Central memory CD8-positive, alpha-beta T cell (primary cell): ENCODE measurements at places on chromosomes 5 and 9.

DNA sequence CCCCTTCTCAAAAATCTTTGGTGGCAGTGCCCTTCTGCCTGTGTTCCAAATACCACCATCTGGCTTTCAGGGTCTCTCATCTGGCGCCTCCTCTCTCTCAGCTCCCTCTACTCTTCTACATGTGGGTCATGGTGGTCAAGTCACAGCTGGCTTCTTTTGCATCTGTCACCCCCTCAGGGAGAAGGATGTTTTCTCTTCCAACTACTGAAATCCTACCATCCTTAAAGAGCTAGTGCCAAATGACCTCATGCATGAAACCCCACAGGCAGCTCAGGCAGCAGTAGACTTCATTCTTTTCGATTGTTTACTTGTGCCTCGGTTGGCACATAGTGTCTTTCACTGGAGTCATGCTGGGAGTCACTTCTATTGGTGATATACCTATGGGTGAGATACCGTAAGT lies 219.2 kb downstream of the DCP2 start:
- no peak for DNase-seq

DNA sequence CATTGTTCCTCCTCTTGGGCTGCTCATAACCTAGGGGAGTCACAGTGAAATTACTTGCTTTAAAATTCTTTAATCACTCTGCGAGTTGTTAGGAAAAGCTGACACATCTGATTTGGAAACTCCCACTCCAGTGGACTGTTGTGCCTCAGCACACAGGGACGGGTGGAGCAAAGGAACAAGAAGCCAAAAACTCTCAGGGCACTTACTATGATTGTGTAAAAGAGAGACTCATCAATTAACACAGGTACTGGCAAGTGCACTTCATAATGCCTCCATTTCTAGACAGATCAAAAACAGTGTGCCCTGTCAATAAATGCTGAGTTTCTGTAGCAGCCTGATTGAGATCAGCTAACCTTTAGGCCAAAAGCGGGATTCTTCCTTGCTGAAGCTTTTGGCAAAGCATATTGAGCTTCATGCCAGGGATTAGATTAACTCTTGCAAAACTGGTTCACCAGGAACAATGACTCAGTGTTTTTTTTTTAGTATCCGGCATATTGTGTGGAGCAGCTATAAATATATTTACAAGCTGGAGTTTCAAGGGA lies 55.9 kb downstream of the TMC1 start:
- DNase-seq: no peak

DNA sequence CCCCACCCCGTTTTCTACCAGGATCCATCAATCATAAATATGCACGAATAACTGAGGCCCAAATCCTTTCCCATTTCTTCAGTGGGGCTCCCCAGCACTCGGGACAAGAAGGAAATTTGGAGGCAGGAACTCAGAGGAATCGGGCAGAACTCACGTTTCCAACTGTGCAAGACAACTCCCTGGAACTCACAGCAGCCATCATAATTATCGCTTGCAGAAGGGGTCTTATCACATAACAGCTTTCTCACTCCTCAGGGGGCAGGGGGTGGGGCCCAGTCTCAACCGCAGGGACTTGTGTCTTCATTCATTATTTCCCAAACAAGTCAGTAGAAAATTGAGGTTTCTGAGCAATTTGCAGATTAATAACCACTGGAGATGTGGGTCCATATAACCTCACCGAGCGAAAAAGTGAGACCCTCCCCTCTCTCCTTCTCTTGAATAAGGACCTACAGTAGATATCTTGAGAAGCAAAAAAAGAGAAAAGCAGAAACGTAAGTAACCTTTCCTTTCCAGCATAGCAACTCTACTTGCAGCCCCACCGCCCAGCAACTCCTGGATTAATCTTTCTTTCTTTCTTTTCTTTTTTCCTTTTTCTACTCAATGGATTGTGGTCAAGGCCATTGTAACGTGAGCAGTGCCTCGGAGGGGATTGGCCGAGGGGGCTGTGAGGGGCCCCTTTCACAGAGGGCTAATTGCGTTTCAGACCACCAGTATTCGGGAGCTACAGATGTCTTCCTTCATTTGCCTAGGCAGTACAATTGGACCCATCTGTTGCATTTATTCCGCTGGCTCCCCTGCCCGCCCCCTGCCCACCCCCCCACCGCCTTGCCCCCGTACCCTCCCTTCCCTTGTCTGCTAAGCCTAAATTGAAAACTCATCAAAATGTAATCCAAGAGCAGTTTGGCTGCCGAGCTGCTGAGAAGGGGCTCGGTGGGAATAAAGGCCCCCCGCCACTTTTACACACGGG lies 24.7 kb upstream of the TIFAB start:
- DNase-seq: no peak

GRCh38 chr9:126872516-126872915 lies 12.1 kb downstream of the ZBTB34 start:
- DNase-seq: no peak

GRCh38 chr5:171794470-171794960 lies 8.9 kb downstream of the SMIM23 start:
- DNase-seq: no peak

- no peak for DNase-seq
Observed at GRCh38 chr5:44278469-44278868, 110.8 kb downstream of the FGF10 start.

DNA sequence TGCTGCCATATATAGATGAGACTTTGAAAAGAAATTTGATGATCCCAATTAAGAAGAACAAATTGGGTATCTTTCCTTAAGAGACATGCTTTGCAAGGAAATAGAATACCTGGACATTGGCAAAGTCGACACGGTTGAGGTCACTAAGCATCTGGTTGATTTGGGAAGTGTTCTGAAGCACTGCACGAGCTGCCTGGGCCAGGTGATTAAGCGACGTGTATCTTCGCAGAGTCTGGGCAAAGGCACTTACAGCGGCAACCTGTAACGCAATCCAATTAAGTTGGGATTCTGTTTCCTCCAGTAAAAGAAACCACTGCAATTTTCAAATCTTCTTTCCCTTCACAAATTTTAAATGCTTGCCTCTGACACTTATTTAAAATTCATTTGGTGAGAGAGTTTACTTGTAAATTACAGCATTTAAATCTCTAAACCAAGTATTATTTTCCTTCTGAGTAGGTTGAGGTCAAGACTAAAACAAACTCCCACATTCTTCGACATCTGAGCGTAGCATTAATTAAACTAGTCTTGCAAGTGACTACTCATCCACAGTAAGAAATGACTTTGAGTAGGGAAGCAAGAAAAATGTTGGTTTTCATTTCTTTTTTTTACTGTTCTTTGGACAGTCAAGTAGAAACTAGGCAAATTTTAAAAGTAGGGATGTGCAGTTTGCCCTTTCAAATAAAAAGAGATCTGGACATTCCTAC lies 262.8 kb downstream of the RFX3 start:
- no peak for DNase-seq

DNA sequence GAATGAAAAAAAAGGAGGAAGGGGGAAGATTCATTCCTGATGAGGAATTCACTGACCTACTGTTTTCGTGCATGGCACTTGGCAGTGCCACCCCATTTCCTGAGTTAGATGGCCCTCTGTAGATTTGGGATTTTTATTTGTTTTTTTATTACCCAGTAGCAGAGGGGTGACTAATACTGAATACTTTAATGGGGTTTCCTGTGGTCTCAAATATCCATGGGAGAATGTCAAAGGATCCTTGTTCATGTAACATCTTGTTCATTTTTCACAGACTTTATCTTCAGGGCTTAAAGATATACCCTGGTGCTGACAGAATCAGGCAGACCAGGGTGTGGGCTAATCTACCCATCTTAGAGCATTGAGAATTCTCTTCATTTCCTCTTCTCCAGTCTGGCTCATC lies 93.0 kb downstream of the MAMDC2 start:
- DNase-seq: no peak

DNA sequence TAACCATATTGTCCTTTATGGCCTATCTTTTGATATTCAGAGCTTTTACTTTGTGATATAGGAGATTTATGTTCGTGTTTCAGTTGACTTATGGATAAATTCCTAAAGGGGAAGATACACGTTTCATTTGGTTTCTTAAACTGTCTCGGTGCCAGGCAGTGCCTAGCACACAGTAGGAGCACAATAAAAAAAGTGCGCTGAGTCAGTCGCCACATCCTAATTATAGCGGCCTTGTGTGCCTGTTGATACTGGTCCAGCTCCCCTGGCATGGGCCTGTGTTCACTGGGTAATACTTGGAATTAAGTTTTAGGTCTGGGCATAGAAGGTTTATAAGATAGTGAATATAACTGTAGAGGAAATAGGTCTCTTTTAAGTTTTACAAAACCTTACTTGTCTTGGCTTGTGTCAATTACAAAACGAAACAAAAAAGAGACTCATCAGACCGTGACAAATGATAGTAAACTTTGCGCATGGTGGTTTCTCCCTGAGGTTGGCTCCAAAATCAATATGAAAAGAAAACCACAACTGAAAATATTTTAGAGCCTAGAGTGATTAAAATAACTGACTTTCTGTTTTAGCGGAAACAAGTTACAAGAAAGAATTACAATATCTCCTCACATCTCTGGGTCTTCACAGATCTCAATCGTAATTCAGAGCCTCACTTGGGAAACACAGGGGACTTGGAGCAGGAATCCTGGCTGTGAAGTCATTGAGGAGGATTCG lies 84.8 kb downstream of the MVB12B start:
- peak; percentile 28 for DNase-seq

- DNase-seq: no peak
Observed at GRCh38 chr9:83962165-83962564, 17.9 kb downstream of the HNRNPK start.

DNA sequence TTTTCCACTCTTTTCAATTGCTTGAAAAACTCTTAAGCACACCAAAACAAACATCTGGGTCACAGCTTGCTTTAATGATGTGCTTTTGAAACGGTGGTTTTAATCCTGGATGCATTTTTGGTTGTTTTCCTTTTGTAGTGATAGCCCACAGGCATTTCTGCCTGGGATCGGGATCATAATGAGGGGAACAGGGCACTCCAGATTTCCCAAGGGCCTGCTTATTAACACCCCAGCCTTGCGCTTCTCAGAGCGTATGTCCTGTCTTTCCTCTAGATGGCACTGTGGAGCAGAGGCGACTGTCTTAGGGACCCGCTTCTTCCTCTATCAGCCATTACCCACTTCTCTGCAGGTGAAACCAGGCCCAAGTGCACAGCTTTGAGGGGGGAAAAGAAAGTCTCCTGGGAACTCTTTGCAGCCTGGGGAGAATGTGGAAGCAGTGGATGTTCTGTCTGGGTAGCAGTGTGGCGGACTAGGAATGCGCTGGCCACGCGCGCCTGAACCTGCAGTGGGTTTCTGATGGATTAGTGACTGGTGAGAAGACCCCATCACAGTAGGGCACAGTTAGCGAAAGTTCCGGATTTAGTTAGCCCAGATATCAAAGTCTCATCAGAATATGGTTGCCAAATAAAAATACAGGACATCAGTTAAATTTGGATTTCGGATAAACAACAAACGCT lies 190.1 kb downstream of the GNA14 start:
- peak; percentile 18 for DNase-seq

DNA sequence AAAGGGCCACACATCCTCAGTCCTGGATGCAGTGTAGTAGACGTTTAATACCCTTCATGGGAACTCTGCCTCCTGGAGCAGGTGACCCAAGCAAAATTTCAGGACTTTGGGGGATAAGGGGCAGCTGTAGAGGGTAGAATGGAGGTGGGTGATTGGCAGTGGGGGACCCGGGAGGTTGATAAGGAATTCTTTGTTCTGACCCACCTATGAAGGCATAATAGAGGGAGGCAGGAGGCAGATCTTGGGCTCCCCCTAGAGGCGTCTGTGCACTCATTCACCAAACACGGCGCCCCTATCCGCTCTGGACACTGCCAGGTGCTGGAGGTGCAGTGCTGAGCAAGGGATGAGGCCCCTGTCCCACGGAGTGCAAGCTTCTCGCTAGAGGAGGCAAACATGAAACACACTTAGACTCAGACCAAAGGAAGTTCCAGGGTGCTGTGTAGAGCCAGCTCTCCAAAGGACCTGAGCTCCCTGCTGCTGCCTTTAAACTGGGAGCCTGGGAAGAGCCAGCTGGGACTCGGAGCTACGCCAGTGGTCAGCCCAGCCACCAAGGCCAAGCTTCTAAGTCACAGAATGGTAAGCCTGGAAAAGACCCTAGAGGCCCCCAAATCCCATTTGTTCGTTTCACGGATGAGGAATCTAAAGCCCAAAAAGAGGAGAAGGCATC lies 7.7 kb downstream of the IL17B start:
- peak; percentile 52 for DNase-seq

DNA sequence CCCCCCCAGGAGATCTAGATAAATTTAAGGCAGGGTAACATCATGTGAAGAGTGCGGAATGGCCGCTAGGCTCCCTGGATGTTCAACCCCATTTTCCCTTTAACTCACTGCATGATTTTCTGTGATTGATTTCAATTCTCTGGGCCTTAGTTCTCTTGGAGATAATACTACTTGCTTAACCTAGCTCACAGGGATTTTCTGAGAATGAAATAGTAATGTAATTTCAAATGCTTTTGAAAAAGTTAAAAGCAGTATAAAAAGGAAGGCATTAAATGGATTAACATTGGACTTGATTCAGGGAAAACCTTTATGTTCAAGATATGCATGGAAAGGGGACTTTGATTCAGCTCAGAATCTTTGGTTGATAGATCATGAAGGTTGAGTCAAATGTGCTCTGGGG lies 90.9 kb downstream of the KIF4B start:
- no peak for DNase-seq

DNA sequence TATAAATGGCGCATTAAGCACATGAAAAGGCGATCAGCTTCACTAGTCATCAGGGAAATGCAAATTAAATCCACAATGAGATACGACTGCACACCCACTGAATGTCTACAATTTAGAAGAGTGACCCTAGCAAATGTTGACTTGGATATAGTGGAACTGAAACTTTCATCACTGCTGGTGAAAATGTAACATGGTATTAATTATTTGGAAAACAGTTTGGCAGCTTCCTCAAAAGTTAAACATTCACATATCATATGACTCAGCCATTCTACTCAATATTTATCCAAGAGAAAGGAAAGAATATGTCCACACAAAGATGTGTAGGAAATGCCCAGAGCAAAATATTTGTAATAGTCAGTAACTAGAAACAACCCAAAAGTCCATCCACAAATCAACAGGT lies 146.5 kb downstream of the LPAR1 start:
- DNase-seq: no peak

GRCh38 chr5:143215690-143216089 lies 187.8 kb downstream of the NR3C1 start:
- no peak for DNase-seq

DNA sequence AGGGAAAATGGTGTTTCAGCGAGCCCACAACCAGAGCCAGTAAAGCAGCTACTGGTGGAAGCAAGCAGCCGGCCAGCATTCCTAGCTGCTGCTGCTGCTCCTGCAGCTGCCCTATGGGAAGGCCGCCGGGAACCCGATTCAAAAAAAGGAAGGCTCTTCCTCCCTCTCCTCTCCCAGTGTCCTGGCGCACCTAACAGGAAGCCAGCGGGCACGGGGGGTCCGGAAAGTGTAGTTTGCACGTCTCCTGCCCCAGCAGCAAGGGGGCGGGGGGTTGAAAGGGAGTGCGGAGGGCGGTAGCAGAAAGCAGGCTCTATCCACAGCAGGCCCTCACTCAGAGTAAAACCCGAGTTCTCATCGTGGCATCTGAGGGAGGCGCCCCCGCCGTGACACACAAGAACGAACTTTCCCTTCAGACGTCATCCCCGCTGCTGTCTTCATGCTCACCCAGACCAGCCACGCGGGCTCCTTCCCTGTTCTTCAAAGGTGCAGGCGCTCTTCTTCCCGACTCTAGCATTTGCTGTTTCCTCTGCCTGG lies 16.5 kb downstream of the GRXCR2 start:
- DNase-seq: no peak
